ENCODE measurements at places on chromosomes 1 and 21.

- no peak for DNase-seq
Observed at GRCh38 chr1:5596651-5597050, 395.6 kb downstream of the NPHP4 start.

DNA sequence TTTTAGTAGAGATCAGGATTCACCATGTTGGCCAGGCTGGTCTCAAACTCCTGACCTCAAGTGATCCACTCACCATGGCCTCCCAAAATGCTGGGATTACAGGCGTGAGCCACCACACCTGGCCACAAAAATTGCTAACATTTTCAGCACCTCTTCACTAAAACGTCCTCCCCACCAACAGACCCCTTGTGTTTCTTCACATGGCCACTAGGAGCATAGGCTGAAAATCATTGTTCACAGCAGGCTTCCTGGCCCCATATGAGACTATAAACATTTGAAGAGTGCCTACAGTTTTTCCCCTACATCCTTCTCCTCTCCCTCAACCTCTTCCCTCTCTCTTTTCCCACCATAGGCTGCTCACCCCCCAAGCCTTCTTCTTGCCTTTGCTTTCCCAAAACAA lies 28.0 kb upstream of the SFPQ start:
- DNase-seq, result peak; percentile 45

DNA sequence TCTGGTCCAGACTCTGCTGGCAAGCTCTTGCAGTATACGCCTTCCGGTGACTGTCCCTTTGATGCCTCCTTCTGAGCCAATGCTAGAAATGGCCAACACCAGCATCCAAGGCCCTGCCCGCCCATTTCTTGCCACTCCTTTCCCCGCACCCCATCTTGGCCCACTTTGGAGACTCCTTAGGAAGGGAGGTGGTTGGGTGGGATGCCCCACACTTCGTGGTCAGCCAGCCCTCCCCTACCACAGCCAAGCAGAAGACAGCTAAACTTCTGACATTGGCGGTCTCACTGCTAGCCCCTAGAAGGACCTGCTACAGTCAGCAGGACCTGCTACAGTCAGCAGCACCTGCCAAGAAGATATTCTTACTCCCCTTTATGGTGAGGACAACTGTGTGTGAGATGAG lies 73.5 kb upstream of the CLDN14 start:
- no peak for DNase-seq

DNA sequence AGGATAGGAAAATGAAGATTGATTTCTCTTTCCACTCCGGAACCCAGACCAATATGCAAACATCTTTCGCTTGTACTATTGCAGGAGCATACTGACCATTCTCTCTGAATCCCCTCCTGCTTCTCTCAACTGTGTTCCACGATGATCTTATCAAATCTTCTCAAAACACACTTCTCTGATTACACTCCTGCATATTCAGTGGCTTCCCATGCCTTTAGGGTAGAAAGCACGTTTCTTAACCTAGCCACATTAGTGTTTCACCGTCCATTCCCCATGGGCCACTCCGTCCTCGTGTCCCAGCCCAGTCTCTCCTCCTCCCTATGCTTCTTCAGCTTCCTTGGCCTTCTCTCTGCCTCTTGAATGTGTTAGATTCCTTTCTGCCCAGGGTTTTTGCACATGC lies 198.5 kb downstream of the ZP4 start:
- no peak for DNase-seq

DNA sequence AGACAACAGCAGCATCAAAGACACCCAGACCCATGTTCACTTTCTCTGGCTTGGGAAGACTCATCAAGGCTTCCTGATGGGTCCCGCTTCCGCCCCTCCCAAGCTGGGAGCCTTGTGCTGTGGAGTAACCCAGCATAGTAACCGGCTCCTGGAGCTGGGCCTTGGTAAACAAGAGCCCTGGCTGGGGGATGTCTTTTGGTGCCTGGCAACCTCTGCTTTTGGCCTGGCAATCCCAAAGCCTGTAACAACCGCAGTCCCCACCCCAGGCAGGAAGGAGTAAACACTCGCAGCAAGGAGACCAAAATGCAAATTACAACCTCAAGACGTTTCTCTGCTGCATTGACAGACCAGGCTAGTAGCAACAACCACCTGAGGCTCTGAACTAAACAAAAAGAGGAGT lies 16.9 kb upstream of the THRAP3 start:
- no peak for DNase-seq

DNA sequence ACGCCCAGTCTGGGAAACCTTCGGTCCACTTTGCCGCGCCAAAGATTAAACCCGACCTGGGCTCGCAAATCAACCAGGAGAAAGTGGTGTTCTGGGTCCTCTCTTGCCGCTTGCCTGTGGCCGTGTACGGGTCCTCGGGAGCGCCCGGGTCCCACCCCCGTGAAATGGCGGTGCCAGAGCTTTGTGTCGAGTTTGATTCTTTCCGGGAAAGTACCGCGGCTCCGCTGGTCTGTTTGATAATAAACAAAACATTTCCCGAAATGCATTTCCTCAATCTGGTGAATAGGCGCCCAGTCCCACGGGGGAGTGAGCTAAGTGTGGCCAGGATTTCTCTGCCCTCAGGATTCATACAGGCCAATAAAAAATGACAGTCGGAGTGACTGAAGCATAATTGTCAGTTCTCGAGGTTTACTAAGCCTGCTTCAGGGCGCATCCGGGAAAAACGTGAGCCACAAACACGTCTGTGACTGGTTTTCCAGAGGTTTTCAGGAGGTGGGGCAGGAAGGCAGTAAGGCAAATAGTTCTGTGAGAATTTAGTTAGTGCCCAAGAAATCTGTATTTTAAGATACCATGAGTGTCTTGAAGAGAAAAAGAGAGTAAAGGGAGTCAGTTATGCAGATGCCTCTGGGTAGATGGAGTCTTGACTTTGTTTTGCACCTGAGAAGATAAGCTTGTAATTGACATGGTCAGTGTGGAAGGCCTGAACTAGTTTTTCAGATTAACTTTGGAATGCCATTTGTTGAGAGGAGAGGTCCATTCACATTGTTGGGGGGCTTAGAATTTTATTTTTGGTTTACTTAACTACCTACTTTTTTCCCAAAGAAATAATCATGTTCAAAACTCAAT lies 675 bp downstream of the IFNAR1 start:
- peak; percentile 76 for DNase-seq

DNA sequence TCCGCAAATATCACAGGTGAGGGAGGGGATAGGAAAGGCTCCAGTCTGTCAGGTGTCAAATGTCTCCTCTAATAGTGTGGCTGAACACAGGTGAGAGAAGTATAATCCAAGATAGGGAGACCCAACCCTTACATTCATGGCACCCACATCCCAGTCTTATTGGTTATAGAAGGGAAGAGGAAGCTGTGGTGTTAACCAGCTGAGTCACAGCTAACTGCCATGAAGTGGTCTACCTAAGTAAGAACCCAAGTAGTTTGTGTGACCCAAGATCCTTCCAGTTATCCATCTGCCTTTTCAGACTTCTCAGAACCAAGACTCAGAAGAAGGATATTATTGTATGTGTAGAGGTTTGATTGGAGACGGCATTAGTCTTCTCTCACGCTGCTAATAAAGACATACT lies 37.1 kb downstream of the DDAH1 start:
- peak; percentile 59 for DNase-seq

DNA sequence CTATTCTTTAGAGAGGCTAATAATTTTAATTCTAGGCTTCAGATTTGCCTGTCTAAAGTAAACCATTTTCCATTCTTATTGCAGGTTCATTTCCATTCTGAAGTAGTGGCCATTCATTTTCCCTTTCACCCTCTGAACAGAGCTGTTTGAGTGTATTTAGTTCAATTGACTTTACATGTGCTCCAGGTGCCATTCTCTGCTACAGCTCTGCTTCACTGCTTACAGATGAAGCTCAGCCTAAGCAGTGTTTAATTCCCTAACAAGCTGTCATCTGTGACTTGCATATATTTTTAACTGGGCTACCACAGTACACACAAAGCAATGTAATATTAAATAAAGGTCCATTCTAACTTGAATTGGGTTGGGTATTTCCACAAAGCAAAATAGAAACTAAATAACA lies 1031.6 kb downstream of the KCNT2 start:
- no peak for DNase-seq

- no peak for DNase-seq
Observed at GRCh38 chr1:206508130-206508889, 979 bp downstream of the RASSF5 start.

DNA sequence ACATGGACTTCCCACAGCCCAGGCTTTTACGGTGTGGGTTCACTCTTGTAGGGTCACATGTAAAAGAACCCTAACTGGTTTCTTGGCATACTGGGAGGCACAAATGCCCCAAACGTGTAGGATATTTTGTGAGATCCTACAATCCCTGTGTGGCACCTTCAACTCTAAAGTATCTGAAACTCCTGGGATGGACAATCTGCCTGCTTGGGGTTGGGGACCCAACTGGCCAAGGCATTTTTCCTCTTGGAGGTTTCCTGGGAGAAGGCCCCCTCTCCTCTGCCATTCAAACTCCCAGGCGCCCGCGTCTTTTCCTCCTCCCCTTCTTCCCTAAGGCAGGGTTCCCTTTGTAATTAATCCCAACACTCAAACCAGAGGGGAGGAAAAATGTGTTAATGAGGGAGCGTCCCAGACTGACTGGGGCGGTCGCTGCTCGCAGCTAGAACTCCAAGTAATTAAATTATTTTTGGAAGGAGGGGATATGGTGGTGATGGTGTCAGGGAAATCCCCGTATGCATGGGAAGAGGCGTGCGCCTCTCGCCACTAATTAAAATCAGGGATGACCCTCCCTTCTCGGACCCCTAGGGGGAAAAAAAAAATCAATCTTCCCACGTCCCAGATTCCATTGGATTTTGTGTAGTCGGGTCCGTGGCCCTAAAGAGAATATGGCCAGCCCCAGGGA lies 681 bp upstream of the VANGL2 start:
- DNase-seq, result no peak

DNA sequence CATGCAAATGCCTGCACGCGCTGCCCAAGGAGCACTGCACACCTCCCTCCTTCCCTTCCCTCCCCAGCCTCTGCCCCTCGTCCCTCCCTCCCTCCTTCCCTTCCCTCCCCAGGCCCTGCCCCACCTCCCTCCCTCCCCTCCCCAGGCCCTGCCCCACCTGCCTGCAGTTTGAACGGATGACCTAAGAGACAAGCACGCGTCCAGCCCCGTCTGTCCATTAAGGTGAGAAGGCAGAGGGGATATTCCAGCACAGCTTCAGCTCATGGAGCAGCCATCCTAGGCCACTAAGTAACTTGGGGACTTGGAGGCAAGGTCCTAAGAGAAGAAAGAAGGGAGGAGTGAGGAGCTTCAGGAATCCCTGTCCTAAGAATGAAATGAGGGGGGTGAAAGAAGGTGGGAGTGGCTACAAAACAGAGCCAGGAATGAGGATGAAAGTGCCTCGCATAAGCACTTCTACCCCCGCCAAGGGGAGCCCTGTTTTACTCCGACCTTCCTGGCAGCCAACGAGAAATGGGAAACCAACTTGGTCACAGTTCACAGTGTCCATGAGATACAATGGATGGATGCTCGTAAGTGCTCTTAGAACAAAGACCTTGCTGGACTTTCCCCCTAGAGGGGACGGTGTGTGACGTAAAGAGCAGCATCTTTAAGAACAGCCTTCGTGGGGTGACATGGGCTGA lies 21.3 kb upstream of the EFHD2 start:
- DNase-seq, result no peak

DNA sequence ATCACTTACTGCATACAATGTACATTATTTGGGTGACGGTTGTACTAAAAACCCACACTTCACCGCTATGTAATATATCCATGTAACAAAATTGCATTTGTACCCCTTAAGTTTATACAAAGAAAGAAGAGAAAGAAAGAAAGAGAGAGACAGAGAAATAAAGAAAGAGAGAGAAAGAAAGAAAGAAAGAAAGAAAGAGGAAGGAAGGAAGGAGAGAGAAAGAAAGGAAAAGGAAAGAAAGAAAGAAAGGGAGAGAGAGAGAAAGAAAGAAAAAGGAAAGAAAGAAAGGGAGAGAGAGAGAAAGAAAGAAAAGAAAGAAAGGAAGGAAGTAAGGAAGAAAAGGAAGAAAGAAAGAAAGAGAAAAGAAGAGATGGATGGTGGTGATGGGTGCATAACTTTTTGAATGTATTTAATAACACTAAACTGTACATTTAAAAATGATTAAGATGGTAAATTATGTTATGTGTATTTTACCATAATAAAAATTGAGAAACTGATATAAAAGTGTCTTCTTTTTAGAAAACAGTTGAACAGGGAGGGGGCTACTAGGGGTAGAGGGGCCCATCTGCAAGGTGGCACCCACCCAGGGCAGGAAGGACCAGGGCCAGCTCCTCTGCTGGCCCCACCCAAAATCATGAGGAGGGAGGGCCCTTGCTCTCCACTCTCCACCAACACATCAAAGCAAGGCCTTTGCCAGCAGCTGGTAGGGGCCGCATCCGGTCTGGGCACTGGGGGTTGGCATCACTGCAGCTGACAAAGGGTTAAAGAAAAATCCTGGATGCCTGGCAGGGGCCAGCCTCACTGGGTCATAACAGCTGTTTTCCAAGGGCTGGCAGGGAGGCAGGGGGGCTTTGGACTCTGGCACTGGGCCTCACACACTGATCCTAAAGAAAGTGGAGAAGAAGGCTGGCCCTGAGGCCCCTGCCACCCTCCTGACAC lies 153.9 kb upstream of the EDN2 start:
- no peak for DNase-seq

DNA sequence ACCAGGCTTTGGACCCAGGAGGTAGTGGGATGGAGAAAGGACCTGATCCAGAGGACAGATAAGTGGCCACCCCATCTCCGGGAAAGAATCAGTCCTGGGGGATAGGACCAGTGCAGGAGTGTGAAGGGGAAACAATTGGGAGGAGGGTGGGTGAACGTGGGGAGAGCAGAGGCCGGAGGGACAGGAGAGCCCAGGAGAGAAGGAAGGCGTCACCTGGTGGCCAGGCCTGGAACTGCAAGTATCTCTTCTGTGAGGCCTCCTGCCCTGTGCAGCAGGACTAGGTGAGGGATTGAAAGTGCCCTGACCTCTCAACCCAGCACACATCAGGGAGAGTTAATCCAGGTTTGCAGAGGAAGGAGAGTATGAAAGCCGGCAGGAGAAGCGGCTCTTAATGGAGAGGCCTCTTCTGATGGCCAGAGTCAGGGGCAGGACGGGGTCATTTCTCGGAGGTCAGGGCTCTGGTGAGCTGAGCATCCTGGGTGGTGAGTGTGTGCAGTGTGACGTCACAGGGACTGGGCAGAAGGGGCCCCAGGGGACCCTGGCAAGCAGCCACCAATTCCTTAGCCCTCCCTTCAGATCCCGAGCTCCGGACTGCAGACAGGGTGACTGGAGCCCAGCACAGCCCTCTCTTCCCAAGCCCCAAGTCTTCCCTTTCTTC lies 9.2 kb upstream of the LAD1 start:
- DNase-seq, result peak; percentile 64

DNA sequence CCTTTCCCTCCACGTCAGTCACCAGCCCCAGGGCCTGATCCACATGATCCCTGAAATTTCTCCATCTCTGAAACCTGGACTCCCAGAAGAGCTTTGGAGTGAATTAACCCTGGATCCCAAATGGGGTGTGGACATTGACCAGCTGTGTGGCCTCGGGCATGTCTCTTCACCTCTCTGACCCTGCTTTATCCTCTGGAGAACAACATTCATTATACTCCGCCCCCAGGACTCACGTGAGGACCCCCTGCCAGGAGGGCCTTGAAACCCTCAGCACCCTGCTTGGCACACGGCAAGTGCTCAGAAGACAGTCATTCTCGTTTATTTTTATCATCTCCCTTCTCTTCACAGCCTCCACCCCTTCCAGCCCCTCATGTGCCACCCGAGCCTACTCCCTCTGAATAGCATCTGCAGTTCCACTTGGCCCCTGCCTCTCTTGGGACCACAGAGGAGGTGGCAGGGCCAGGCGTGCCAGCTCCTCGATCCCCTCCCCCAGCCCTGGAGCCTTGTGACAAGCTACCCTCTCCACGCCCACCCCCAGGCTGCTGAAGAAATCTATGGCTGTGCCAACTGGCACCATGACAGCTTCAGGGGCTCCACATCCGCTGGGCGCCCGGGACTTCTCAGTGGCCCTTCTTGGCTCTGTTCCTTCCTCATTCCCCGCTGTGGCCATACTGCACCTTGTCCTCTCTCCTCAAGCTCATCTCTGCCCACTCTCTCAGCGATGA lies 18.0 kb downstream of the ADGRB2 start:
- no peak for DNase-seq

Measured in NB4 (cell line).